ENCODE measurements at places on chromosomes 2 and 18. TPM values are rescaled to one million over a fixed set of nuclear protein-coding genes. Genes with fewer than 3 reads are reported as not detected.

DNA sequence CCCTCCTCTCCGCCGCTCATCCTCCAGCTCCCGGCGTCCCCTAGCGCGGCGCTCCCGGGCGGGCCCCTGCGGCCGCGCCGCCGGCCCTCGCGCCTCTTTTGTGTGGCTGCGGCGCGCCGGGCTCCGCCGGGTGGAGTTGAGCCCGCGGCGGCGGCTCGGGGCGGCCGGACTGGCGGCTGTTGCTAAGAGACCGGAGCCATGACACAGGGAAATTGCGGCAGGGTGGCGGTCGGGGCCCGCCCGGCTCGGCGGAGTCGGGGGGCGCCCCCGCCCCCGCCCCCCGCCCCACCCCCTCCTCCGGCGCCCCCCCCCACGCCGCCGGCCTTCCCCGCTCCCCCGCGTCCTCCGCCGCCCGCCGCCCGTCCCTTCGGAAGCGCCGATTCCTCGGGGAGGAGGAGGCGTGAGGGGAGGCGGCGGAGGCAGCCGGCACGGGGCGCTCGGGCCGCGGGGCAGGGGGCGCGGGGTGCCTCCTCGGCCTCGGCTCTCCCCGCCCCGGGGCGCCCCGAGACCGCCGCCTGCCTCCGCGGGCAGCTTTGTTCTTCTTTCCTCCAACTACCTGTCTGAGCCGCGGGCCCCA lies at the start of gene TMEM200C:
TSS of gene TMEM200C (minus strand) at position 224 of the 577 bp plus-strand sequence. CDS start 3,459 bp downstream, outside the sequence.
- no peaks in the 10 kb centered on the region for H3K36me3 ChIP-seq
- H3K4me1 ChIP-seq: no peaks in the 10 kb centered on the region
- no peak within 1 kb of the TSS for H3K4me3 ChIP-seq
- no peak within 1 kb of the TSS for H3K27ac ChIP-seq

DNA sequence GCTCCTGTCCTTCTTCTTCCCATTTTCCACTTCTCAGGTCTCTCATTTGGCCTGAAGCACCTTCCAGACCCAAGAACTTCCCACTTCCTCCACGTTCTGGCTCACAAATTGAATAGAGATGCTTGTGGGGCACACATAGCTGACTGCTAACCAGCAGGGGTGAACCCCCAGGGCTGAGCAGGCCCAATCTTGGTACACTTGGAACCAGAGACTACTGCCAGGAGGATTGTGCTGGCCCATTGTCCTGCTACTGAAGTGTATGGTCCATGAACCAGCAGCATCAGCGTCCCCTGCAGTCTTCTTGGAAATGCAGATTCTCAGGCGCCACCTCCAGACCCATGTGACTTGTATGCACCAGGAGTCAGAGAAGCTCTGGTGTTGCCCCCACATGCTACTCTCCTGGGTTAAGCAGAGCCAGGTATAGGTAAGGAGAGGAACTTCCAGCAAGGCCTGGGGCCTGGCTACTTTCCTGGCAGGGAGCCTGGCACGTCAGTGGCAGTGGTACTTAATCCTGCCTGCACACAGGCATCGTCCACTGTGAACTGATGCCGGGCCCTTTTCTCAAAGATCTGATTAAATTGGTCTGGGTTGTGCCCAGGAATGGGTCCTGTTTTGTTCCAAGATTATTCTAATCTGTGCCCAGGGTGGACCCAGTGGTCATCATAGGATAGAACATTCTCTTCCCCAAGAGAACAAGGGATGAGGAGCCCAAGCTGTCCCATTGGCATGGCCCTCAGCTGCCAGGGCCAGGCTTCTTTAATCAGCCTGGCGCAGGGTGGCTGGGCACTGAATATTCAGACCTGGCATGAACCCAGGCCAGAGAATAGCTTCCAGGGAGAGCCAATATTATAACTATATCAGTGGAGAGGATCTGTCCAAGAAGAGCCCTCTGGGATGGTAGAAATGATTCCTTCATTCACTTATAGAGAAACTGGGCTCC lies 248.7 kb downstream of the SOX11 start:
- no peaks in the 10 kb centered on the region for H3K36me3 ChIP-seq
- no peaks in the 10 kb centered on the region for H3K4me1 ChIP-seq
- no peaks in the 10 kb centered on the region for H3K27me3 ChIP-seq
- no peak overlapping the region for H3K27ac ChIP-seq
- no peak for DNase-seq

HADHB gene
- 72.6 TPM for total RNA-seq

RTP5 gene
- 0.13 TPM for total RNA-seq

LMAN1 gene
- total RNA-seq: 102 TPM

RALB gene
- 59.2 TPM for total RNA-seq

GAREM2 gene
- total RNA-seq: 3.5 TPM

Data from activated CD4-positive, alpha-beta memory T cell treated with anti-CD3 and anti-CD28 coated beads, Interleukin-2, amount 10 ng/mL, durations not matched to agents 7 days and 5 days (primary cell).